Stimulated activated CD8-positive, alpha-beta memory T cell treated with anti-CD3 and anti-CD28 coated beads, Interleukin-4, amount 100 ng/mL, for 1 hour (primary cell): ENCODE measurements at places on chromosomes 6 and 20.

DNA sequence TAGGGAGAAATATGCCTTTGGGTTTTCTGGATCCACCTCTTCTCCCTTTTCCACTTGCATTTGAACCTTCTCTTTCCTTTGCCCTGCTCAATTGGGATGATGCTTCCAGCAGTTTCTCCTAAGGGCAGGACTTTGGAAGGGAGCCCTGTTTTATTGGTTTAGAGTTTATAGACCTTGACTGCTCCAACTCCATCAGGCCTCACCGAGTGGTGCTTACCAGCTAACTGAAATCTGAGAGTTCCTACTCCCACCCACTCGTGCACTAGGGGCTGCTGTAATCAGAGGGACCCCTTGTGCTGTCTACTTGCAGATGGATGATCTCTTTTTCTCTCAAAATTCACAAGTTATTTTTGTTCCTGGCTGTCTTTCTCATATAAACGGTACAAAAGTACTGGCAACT, 121.3 kb upstream of the SLC22A16 start:
- no peak for DNase-seq

GRCh38 chr20:7656687-7657467, 283.4 kb downstream of the HAO1 start:
- no peak for DNase-seq

- DNase-seq: no peak
These were observed 262.2 kb downstream of the TAF4 start for GRCh38 chr20:61803416-61803914.

- DNase-seq: no peak
These were observed 276.5 kb downstream of the CDC5L start for GRCh38 chr6:44663860-44664634.

- no peak for DNase-seq
These were observed 24.9 kb upstream of the ITCH start for GRCh38 chr20:34337982-34338726.

DNA sequence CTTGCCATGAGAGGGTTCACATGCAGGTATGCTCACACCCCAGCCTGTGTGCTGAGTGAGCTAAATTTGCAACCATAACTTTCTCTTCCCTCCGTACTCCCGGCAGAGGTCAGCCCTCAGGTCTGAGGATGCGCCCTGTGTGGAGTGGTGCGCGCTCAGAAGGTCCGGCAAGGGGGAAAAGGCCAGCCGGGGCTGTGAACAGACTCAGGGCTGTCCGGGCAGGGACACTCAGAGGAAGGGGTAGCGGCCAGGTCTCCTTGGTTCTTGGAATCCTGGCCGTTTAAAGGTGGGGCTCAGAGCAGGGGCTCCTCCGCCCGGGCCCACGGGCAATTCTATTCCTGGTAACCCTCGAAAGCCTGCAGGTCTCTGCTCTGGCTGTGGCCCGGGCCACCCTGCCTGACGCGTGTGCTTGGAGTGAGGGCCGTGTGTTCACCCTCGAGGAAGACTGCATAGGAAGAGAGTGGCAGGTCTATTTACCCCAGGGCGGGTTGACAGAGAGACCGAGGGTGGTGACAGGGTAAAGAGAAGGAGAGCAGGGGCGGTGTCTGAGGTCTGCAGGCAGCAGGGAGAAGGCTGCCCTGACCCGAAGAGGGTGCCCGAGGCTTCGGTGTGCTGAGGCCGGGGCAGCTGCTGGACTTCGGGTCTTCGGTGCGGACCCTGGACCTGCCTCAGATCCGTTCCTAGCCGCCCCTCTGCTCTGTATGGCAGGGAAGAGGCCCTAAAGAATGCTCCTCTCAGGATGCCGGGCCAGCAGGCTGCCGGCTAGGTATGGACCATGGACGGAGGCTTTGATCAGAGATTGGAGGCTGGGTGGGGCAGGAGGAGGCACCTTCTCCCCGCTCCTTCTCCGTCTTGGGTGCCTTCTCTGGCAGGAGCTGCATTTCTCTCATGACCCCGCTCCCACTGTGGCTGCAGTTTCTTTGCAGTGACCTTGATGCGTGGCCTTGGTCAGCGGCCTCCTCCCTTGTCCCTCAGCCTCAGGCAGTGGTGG, 131.1 kb upstream of the ARMC2 start:
- DNase-seq: no peak

- DNase-seq: no peak
These were observed 958 bp downstream of the SERPINB1 start for GRCh38 chr6:2840749-2841061.

GRCh38 chr6:169289619-169290339, 36.1 kb upstream of the THBS2 start:
- no peak for DNase-seq

DNA sequence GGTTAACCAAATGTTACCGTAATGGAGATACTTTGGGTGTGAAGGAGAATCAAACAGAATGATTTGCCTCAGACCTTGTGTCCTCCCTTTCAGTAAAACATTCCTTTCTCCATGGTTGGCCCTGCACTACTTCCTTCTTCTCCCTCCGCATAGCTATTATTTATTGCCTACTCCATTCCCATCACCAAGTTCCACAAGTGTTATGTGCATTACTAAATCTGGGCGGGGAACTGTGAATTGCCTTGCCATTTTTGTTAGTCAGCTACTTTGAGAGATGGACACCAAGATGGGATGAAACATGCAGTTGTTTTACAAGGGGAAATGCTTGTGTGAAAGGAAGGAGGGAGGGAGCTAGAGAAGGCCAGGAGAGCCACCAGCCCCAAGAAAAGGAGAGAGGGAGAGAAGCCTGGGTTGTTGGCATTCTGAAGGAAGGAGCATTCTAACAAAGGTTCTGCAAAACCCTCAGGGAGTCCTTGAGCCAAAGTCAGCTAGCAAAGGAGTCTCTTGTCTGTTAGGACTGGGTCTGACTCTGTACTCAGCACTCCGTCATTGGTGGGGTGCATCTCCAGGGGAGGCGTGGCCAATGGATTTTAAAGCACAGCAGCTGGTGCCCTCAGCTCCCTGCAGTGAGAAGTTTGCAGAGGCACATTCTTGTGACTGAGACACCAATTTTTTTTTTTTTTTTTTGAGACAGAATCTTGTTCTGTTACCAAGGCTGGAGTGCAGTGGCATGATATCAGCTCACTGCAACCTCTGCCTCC, 83.6 kb upstream of the CHD6 start:
- no peak for DNase-seq

- no peak for DNase-seq
These were observed 119.0 kb upstream of the SAMD5 start for GRCh38 chr6:147389463-147389862.
